Brain microvascular endothelial cell (primary cell): ENCODE measurements at places on chromosomes 2 and 18.

DNA sequence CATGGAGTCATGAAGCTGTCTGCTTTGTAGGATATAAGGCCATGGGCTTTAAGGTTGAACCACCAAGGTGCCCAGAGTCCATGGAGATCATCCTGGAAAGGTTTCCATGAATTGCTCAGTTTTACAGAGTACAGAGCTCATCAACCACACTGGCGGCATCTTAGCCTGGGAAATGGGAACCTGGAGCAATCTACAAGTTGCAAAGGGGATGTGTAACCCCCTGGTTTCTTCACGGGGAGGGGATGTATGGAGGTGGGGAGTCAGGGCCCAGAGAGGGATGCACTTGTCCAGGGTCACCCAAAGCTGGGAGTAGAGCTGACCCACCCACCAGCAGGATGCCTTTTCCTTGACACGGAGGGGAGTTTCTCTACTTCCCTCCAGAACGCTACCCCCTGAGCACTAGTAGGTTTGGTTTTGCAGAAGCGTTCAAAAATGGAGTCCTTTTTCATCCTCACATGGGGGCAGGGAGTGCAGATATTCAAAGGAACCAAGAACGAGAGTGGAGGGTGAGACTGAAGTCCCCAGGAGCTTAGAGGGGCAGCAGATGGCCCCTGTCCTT, 7.2 kb downstream of the TMEM37 start:
- DNase-seq, result no peak

- no peak for DNase-seq
Observed at GRCh38 chr2:145203891-145204290, 684.0 kb upstream of the ZEB2 start.

- no peak for DNase-seq
Observed at GRCh38 chr2:140552634-140553033, 1578.2 kb downstream of the LRP1B start.

DNA sequence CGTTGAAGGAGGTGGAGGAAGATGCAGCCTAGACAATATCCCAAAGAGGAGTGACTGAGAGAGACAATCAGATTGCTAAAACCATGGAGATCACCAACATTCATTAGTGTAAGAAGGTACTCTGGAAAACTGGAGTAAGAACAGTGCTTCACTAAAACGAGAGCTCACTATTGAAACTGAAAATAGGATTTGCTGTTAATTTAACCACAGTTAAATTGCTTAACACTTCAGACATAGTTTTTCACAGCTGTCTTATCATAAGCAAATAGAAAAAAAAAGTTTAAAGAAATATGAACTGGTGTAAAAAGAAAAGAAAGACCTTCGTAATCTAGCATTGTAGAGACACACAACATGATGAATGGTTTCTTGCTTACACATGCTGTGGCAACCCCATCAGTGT, 1049.8 kb upstream of the CHAC2 start:
- DNase-seq, result no peak

DNA sequence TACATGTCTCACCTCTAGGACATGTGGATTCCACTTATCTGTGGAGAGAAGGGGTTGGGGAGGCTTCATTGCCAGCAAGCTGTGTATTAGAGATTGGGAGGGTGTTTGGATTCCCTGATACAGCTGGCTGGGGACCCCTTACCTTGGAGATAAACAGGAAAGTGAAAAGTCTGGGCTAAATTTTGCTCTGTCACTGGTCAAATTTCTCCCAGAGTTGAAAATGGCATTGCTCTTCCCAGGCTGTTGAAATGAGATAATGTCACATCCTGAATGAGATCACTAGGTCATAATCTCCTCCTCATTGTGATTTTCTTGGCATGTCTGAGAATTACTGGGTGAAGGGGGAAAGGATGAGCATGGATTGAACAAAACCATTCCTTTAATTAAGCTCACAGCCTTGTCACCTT, 265.0 kb upstream of the PARD3B start:
- no peak for DNase-seq

- DNase-seq, result no peak
Observed at GRCh38 chr2:191170301-191170636, 19.5 kb upstream of the STAT4 start.

- no peak for DNase-seq
Observed at GRCh38 chr2:207768866-207769596, 675 bp downstream of the FZD5 start.

GRCh38 chr2:108820482-108820881, 33.9 kb downstream of the CCDC138 start:
- no peak for DNase-seq

DNA sequence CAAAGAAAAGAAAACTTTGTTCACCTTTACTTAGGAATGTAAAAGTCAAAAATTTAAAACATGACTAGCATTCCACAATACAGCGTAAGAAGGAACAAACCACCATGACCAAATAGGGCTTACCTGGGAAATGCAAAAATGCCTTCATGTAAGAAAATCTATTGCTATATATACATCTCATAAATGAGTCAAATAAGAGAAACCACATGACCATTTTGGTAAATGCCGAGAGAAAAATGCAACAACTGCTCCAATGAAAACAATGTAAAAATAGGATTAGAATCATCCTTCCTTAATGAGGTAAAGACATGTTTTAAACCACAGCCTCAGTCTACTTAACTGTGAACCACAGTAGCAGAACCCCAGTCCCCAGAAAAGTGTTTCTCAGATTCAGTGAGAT, 49.4 kb downstream of the TGOLN2 start:
- peak; percentile 29 for DNase-seq

- DNase-seq, result no peak
Observed at GRCh38 chr2:217794133-217794986, 208.4 kb downstream of the TNS1 start.

- no peak for DNase-seq
Observed at GRCh38 chr2:237547841-237548416, 18.4 kb upstream of the PRLH start.

DNA sequence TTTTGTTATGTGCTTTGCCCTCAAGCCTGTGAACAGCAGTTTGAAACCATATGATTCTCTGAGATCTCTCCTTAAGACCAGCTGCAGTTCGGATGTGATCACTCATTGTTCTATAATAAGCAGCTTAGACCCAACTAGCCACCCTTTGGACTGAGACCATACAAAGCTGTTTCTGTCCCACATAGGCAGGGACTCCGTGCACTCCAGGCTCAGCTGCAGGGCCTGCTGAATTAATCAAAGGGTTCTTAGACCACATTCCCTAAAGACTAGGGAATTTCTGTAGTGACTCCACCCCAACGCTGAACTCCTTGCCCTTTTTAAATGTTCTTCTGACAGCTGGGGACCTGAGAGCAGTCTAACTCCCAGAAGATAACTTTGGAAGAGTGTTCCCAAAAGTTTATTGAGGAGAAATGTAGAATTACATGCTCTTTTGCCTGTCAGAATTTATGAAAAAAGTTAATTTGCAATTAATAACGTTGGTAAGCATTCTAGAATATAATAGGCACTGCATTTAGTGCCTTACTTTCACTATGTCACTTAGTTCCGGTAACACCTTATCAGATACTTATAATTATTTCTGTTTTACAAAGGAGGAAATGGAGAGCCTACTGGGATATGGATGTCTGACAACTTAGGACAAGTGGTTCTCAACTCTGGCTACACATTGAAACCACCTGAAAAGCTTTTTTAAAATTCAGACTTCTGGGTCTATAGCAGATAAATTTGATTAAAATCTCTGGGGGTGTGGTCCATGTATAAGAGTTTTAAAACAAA, 42.3 kb downstream of the GULP1 start:
- no peak for DNase-seq

GRCh38 chr2:65846989-65847678, 414.7 kb upstream of the SPRED2 start:
- no peak for DNase-seq
